HT1080 (cell line): ENCODE measurements at places on chromosomes 3 and 15.

GRCh38 chr15:80207887-80208286, 44.1 kb downstream of the CTXND1 start:
- DNase-seq: no peak

DNA sequence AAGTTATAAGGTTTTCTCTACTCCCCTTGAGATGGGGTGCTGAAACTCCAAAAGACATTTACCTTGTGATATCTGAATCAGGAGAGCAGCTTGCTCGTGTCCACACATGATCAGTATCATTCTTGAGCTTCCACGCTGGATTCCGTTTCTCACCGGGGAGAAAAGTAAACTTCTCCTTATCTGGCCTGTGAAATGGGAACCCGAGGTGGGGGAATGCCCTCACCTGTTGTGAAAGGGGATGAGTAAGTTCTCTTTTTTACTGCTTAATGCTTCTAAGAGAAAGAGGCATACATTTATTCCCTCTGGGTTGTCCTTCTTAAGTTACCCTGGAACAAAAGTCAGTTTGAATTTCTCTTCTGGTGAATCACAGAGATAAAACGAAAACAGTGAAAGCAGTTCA, 440.5 kb upstream of the ADAMTS9 start:
- no peak for DNase-seq

- DNase-seq: no peak
Observed at GRCh38 chr3:124161448-124161847, 169.5 kb upstream of the ROPN1 start.

DNA sequence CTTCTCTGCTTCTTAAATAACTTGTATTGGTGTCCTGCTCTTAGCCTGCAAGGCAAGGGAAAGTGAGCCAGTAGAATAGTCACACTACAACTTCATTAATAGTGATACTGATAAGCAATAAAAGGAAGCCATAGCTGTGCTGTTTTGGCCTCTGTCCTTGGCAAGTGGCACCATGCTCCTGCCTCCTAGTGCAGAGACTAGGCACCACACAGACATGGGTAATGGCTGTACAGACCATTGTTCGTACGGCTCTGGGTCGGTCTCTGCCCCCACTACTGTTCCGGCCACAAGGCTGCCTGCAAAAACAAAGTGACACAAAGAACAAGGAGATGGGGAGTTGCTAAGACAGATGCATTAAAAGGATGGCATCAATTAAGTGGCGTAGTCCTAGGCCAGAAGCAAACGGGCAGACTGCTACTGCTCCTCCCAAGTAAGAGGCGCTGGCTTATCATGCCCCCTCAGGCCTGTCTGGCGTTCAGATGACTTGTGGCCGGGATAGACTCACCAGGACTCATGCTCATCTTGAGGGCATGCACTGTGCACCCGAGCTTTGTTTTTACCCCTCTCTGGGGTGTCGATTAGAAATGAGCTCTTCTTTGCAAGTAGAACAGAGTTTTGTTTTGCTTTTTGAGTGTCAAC, 75.6 kb downstream of the TRAK1 start:
- no peak for DNase-seq

DNA sequence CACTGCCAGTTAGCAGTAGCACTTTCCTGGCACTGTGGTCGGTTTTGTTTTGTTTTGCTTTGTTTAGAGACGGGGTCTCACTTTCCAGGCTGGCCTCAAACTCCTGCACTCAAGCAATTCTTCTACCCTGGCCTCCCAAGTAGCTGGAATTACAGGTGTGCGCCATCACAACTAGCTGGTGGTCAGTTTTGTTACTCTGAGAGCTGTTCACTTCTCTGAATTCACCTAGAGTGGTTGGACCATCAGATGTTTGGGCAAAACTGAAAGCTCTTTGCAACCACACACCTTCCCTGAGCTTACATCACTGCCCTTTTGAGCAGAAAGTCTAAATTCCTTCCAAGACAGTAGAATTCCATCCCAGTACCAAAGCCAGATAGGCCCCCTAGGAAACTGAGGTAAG, 22.6 kb downstream of the CLDN18 start:
- DNase-seq: no peak

GRCh38 chr3:107933450-107933849, 157.4 kb downstream of the CD47 start:
- no peak for DNase-seq

DNA sequence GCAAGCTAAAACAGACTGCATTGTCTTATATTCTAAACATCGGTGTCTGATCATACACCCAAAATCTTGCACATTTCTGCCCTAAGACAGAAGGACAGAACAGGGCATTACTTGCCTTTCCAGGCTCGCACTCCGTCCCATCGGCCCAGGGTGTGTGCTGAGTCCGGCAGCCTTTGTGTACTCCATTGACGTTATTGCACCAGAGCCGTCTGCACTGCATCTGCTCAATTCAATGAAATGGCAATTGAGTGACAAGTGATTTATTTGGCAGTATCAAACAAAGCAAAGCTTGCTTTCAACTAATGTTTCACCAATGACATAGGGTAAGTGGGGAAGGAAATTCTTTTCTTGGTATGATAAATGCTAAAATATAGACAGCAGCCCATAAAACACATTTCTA, 40.0 kb downstream of the ADAMTS9 start:
- no peak for DNase-seq

GRCh38 chr15:74655424-74655823, 39.8 kb downstream of the CLK3 start:
- no peak for DNase-seq

DNA sequence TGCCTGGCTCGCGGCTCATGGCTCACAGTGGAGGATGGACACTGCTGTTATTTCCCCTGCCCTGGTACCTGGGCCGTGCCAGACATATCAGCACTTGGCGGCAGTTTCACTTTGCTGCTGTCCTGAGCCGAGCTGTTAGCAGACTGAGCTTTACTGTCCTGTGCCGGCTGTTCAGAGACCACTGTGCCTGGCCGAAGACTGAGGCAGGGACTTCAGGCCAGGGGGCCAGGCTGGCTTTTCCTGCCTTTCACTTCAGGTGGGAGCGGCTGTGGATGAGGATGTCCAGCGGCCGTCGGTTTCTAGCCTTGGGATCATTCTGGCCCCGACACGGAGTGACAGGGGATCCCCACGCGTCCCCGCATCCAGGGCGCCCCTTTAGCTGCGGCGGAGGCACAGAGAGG, 1.1 kb downstream of the ATP10A start:
- DNase-seq: no peak

DNA sequence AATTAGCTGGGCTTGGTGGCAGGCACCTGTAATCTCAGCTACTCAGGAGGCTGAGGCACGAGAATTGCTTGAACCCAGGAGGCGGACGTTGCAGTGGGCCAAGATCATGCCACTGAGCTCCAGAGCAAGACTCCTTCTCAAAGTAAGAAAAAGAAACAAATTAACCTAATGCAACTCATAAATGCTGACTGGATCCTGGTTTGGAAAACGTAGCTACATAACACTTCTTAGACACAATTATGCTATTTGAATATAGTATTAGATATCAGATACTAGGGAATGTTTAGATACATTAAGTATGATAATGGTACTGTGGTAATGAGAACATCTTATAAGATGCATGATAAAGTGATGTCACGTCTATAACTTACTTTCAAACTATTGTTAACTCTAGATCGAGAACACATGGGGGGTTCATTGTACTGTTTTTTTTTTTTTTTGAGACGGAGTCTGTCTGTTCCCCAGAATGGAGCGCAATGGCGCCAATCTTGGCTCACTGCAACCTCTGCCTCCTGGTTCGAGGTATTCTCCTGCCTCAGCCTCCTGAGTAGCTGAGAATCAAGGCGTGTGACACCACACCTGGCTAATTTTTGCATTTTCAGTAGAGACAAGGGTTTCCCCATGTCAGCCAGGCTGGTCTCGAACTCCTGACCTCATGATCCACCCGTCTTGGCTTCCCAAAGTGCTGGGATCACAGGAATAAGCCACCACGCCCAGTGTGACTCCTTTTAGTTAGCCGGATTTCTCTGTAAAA, 5.9 kb upstream of the ISY1 start:
- DNase-seq: no peak

GRCh38 chr3:89954137-89954536, 846.7 kb downstream of the EPHA3 start:
- peak; percentile 4 for DNase-seq

DNA sequence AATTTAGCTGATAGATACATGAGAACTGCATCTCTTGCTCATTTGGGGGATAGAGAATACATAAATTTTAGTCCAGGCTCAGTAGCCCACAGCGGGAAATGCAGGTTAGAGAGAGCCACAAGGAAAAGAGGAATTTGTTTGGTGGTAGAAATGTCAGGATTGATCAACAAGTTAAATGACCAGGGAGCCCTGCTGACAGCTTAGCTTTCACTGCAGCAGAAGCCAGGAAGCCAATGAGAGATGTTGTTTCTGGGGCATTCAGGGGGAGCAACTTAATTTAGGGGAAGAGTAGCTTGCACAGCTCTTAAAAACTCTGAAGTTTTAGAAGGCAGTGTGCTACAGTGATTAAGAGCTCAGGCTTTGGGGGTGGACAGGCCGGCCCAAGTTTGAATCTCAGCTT, 22.7 kb downstream of the ARHGEF26 start:
- DNase-seq: no peak

DNA sequence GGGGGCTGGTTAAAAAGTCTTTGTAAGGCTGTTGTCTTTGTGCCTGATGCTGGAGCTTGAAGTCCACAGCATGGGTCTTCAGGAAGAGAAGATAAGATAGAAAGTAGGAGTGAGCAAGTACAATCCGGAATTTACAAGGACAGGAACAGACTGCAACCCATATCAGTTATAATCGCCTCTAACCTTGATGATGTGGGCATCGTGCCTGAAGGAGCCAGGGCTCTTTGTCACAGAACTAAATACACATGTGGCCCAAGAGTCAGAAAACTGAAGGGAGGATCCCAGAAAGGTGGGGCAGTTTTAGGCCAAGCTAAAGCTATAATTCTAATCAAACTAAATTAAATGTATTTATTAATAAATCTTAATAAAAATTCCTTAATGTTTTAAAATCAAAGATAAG, 132.2 kb downstream of the TMCO5A start:
- no peak for DNase-seq
